ACHN (cell line): ENCODE measurements at places on chromosomes 6 and 20.

- no peak for DNase-seq
Measured at GRCh38 chr6:50822078-50822476, 3.4 kb downstream of the TFAP2B start.

- DNase-seq, result no peak
Measured at GRCh38 chr20:59322081-59322480, 21.7 kb downstream of the EDN3 start.

DNA sequence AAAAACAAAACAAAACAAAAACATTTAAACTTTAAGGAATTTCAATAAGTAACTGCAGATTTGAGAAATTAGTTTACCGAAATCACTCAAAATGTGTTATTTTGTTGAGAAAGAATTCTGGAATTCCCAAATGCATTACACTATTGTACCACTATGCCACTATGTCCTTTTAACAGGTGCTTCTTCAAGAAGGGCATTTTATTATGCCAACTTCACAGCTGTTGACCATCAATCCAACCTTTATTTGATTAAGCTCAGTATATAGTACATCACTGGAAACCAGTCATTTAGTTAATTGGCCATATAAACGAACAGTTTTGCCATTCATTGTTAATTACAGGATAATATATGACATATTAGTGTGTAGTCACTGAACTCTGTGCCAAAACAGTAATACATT is 221.7 kb downstream of the ARHGAP18 start:
- no peak for DNase-seq

GRCh38 chr6:158188591-158188990 is 20.4 kb downstream of the GTF2H5 start:
- DNase-seq, result no peak

- DNase-seq, result no peak
Measured at GRCh38 chr6:157884756-157885155, 61.7 kb downstream of the SNX9 start.

GRCh38 chr20:52552181-52552872 is 360.7 kb upstream of the ZFP64 start:
- DNase-seq, result peak; percentile 80

DNA sequence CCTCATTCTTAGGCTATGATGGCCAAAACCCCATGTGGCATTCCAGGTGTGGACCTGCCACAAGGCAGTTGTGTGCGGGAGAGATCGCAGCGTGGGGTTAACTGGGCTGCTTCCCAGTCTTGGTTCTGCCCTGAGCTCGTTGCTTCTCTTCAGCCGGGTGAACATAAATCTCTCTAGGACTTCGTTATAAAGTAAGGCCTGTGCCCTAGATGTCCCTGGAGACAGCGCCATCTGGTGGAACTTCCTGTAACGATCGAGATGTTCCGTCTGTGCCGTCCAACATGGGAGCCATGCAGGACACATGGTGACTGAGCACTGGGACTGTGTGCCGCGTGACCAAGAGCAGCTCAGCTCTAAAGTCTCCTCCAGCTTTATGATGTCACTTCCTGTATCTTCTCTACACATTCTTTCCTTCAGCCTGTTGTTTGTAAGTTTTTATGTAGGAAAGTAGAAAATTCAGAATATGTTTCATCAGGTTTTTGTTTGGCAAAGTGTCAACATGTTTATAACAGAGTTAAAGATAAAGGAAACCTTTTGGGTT is 26.8 kb upstream of the RPP40 start:
- peak; percentile 61 for DNase-seq

- no peak for DNase-seq
Measured at GRCh38 chr6:14309516-14309915, 191.9 kb downstream of the CD83 start.
